ENCODE measurements at places on chromosomes 12 and 14.

DNA sequence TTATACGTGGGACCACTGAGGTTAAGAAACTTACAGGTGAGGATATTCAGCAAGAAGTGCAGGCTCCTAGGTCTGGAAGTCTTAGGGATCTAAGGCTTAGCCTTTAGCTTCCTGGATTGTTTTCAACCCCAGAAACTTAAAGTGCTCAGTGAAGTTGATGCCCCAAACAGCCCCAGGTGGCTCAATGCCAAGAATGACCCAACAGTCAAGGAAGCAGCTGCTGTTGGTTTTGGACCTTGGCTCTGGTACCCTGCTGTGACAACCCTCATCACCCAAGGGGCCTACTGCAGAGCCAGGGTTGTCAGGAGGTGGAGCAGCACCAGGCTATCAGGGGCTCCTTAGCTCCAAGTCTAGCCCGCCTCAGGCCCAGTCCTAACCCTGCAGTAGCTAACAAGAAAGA lies 36.8 kb downstream of the VDR start:
- no peak for DNase-seq

DNA sequence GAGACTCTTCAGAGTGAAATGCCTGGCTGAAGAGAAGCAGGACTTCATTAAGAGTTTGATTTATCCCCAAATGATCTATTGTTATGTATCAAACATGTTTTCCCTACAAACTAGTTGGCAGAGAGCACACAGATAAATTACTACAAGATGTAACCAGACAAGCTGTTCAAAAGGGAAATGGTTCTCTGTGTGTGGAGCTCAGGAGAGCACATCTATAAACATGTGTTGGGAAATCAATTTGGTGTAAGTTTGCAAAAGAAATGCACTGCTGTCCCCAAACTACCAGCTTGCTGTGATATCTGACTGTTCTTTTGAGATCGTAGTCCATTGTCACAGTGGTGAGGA lies 159.2 kb downstream of the PAH start:
- DNase-seq, result no peak

DNA sequence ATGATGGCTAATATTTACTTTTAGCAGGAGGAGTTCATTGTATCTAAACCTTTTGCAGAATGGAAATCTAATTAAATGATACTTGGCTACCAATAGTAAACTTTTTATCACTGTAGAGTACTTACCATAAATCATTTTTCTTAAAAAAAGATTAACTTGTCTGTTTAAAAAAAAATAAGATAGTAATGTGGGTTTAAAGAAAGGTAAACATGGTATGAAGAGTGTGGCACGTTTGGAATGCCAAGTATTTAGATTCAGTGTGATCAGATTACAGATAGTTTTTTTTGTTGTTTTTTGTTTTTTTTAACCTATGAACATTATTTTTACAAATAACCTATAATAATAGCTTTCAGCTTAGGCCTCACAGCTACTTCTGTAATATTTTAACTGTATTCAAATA lies 25.8 kb downstream of the KTN1 start:
- DNase-seq, result no peak

DNA sequence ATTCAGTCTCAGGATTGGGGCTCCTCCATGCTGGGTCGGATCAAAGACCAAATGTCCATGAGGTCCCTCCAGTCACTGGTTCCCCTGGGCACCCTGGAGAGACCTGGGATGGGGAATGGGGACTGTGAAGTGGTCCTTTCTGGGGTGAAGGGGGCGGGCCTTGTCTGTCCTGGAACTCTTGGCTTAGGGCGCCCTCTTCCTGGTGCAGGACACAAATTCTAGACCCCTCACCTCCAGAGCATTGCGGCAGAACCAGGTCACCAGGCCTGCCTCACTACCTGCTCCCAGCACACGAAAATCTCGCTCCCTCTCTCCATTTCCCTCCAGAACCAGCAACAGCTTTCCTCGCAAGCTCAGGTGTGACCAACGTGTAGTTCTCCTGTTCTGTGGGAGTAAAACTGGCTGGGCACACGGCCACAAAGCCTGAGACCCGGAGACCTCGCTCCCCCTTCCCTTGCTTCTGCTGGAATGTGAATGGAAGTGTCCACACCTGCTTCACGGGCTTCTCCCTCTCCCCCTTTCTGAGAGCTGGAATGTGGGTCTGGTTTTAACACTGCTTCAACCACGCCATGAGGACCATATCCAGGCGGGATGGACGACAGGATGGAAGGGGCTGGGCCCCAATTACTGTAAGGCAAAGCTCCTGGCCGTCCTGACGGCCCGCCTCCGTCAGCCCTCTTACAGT lies 112.7 kb downstream of the SCARB1 start:
- DNase-seq, result no peak

GRCh38 chr14:65412856-65413738 lies 567 bp downstream of the FUT8 start:
- DNase-seq, result peak; percentile 20

GRCh38 chr12:43848786-43849185 lies 12.9 kb downstream of the TMEM117 start:
- no peak for DNase-seq

GRCh38 chr12:80412343-80412953 lies 31.6 kb upstream of the PTPRQ start:
- DNase-seq, result peak; percentile 11

DNA sequence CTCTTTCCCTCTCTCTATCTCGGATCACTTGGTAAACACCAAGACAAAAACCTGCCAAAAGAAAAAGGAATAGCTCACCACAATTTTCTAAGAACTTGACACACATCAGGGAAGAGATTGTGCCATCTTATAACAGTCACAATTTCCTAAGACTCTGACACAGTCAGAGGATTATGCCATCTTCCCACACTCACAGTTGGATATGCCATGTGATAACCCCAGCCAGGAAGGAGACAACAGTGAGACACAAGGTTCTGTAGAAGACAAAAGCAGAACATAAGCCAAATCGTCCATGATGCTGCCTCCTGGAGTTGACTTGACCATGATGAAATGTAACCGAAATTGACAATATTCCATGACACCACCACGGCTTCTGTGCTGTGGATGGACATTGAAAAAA lies 2.8 kb upstream of the CLEC9A start:
- peak; percentile 97 for DNase-seq

- DNase-seq, result no peak
These were observed 27.6 kb downstream of the HELB start for GRCh38 chr12:66329941-66330340.

- no peak for DNase-seq
These were observed 24.2 kb upstream of the YAF2 start for GRCh38 chr12:42262271-42262670.

- DNase-seq, result no peak
These were observed 68.9 kb downstream of the MOK start for GRCh38 chr14:102236026-102236425.

GRCh38 chr14:56482310-56482911 lies 97.2 kb upstream of the TMEM260 start:
- no peak for DNase-seq

DNA sequence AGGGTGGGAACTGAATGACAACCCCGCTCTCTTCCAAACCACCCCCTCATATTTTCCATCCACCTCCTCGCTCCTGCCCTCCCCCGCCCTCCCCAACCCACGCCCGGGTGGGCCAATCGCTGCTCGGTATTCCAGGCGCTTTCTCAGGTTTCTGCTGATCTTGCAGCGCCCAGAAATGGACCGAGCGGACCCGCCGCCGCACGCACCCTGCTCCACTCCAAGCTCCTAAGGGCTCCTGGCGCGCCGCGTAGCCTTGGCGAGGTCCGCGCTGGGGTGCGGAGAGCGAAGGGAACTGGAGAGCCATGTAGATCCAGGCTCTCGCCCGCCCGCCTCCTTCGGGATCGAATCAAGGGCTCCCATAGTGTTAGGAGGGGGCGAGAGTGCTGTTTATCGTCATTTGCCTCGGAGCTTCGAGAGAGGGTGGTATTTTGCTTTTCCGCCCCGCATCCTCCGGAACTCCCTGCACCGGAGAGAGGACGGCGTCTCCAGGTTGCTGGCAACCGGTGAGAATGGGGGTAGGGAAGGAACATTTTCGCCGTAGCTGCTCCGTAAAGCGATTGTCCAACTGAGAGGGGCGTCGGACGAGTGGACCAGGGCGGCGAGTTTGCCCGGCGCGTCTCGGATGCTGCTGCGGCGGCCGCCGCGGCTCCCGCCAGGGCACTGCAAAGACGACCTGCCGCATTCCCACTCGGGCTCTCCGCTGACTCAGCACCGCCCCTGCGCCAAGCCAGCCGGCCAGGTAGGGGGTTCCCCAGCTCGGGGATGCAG lies at the start of gene KCNA1:
KCNA1 (plus strand) TSS at position 172 of the 768 bp plus-strand sequence. CDS start 1,474 bp downstream, outside the sequence.
- no peak for DNase-seq

- DNase-seq, result no peak
These were observed 462 bp downstream of the KNTC1 start for GRCh38 chr12:122527478-122527944.

GRCh38 chr12:71536279-71536938 lies 96.8 kb downstream of the LGR5 start:
- DNase-seq, result no peak

DNA sequence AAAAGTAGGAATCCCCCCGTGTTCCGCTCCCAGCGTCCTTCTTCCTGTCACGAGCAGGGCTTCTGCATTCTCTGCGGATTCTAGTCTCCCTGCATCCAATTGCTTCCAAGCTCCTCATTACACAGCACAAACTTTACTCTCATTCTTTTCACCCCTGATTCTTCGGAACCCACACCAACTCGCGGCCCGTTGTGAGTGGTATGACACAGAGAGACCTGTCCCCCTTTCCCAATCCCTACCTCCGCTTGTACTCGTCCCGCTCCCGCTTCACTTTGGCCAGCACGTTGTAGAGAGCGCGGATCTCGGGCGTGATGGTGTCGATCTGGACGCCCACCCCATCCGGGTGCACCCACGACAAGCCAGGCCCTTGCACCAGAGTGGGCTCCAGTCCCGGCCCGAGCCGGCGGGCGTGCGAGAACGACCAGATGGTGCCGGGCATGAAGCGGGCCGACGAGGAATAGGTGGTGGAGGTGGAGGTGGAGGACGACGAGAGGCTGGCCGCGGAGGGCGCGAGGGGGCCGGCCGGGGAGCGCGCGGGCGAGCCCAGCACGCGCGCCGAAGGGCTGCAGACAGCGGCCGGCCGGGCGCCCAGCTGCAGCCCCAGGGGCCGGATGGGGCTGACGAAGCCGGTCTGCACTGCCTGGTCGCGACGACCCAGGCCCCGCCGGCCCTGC lies 687 bp downstream of the IFFO1 start:
- DNase-seq, result peak; percentile 28

- no peak for DNase-seq
These were observed 291.9 kb upstream of the RTL1 start for GRCh38 chr14:101195309-101195901.

GRCh38 chr14:58541633-58542022 lies 96.1 kb upstream of the DACT1 start:
- no peak for DNase-seq

GRCh38 chr12:59030415-59030814 lies 110.1 kb upstream of the LRIG3 start:
- no peak for DNase-seq

GRCh38 chr14:25090256-25090655 lies 40.3 kb upstream of the STXBP6 start:
- no peak for DNase-seq

- no peak for DNase-seq
These were observed 23.6 kb upstream of the FOS start for GRCh38 chr14:75254901-75255584.

GRCh38 chr14:101603096-101603495 lies 41.8 kb downstream of the DIO3 start:
- DNase-seq, result no peak

DNA sequence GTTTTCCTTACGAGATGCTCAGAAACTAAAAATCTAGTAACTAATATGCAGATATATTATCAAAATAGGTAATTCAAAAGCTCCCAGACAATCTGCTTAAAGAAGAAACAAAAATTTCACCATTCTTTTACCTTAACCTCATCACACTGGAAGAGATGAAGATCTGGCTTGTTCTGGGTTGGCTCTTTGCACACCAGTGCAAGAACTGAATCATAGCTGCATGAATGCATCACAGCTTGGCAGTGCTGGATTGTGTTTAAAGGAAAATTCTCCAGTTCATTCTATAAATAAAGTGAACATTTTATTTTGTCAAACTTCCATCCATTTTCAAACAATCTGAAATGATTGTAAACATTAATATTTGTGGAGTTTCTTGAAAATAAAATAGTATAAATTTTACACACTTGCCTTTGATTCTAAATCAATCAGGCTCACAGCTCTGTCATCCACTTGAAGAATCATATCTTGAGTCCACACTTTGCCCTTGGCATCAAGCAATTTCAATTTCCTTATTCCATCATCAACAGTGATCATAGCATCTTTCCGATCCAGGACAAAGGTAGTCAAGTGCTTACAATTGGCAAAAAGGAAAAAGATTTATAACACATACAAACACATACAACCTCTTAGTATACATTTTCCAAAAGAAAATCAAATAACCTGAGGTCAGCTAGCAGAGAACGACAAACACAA lies 119.8 kb downstream of the EPS8 start:
- DNase-seq, result no peak

DNA sequence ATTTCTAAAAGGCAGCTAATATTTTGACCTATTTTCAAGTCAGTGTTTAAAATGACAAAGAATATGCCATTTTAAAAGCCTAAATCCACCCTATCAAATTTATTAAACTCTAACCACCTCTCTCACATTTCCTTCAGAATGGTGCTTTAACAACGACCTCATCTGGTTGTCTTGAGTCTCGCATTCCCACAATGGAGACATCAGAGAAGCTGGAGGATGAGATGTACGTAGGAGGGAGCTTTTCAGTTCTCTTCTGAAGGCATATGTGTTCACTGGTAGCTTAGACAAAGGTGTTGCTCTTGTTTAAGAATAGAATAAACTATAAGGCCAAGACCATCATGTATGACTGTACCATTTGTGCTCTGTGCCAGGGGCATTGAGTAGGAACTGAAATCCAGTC lies 82.9 kb downstream of the BCL2L14 start:
- no peak for DNase-seq

DNA sequence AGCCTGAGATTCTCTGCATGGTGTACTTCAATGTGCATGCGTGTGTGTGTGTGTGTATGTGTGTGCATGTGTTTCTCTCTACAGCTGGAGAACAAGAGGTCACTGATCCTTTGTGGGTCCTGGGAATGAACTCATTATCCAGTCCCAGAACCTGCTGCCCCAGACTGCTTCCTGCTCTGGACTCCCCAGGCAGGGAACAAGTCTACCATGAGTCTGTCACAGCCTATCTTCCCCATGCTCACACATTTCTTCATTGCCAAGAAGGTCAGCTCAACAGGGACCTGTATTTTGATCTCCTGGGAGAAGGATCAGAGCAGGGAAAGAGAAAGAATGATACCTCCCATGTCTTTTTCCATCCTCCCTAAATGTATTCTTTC lies 2.9 kb upstream of the AGAP2 start:
- DNase-seq, result no peak
